ENCODE measurements at places on chromosomes 1 and 21.

DNA sequence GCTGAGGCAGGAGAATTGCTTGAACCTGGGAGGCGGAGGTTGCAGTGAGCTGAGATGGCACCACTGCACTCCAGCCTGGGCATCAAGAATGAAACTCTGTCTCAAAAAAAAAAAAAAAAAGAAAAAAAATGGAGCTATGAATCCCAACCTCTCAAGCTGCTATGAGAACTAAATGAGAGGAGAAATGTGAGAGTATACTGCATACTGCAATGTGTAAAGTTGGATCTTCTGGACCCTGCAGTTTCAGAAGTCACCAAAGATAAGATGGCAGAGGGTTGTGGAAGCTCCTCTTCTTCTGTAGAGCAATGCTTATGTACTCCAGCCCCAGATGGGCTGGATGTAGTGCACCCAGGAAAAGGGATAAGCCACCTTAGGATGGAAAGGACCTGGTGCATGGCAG is 55.6 kb downstream of the PLXNA2 start:
- DNase-seq: no peak

- no peak for DNase-seq
These were observed 130.0 kb upstream of the TNR start for GRCh38 chr1:175873290-175873935.

- DNase-seq: no peak
These were observed 56.2 kb downstream of the RNF187 start for GRCh38 chr1:228543396-228543795.

DNA sequence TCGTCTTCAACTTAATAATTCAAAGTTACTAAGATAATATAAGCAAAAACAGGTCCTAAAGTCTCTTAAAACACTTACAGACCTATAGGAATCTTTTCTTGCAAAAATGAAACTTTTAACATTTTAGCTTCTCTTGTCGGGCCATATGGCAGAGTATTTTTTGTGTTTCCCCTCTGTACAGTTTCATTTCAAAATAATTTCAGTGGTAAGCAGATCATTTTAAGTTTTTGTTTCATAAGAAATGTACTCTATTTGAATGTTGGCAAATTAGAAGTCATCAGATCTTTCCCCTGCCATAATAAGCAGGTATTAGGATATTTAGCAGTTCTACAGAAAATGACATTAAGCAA is 37.9 kb downstream of the RGL1 start:
- DNase-seq: no peak

- no peak for DNase-seq
These were observed 15.2 kb downstream of the CASQ2 start for GRCh38 chr1:115753361-115753760.

GRCh38 chr1:11383553-11384169 is 95.3 kb upstream of the DISP3 start:
- no peak for DNase-seq

DNA sequence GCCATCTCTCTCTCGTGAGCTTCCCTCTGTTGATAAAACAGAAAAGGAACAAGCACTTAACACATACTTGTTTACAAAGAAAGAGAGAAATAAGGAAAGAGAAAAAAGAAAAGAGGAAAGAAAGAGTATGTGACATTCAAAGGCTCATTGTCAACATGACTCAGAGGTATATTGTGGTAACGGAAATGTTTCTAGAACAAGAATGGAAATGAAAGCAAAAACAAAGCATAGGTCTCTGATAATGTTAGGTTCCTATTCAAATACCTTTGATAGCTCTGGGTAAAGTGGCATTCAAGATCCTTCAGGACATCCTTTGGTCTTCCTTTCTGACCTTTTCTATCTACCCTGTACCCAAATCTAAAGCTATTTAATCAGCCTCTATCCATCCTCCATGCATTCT is 67.4 kb upstream of the DMRTA2 start:
- DNase-seq: no peak

DNA sequence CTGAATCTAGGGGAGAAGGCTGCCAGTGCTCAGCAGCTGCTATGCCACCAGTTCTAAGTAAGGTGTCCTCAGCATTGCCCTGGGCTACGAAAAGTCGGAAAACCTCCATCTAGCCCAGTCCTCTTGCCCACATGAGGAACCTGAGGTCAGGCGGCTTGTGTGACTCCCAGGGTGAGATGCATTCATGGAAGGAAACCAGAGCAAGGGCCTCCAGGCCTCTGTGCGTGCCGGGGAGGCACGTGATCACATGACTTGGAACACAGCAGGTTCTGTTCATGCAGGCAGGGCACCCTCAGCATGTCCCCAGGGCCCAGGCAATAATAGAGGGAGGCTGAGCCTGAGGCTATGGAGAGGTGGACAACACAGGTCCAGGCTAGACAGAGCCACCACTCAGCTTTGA is 312.5 kb upstream of the DUSP10 start:
- no peak for DNase-seq

- no peak for DNase-seq
These were observed 9.7 kb downstream of the PLPP3 start for GRCh38 chr1:56569661-56570060.

GRCh38 chr1:183454377-183454776 is 17.9 kb upstream of the SMG7 start:
- DNase-seq: no peak
